Cardiac fibroblast (primary cell): ENCODE measurements at places on chromosomes 1 and 21.

DNA sequence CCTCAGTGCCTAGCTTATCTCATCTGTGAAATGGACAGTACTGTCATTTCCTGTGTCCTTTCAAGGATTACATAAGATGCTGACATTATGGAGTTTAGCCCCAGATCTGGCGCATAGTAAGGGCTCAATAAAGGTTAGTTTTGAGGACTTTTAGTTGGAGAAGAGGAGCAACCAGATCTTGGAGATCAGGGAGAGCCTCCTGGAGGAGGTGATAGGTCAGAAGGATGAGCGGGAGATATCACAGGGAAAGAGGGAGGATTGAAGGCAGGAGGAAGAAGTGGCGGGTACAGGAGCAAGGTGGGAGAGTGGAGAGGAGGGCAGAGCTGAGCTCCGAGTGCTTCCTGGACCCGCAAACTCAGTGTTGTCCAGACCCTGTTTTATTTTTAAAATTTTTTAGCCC, 17.5 kb downstream of the SLC66A1 start:
- no peak for DNase-seq

- DNase-seq: no peak
Observed at GRCh38 chr1:10686404-10687040, 109.9 kb downstream of the CASZ1 start.

GRCh38 chr1:208527156-208527555, 283.0 kb upstream of the PLXNA2 start:
- no peak for DNase-seq

GRCh38 chr1:76940571-76941335, 73.5 kb downstream of the ST6GALNAC5 start:
- DNase-seq: no peak

DNA sequence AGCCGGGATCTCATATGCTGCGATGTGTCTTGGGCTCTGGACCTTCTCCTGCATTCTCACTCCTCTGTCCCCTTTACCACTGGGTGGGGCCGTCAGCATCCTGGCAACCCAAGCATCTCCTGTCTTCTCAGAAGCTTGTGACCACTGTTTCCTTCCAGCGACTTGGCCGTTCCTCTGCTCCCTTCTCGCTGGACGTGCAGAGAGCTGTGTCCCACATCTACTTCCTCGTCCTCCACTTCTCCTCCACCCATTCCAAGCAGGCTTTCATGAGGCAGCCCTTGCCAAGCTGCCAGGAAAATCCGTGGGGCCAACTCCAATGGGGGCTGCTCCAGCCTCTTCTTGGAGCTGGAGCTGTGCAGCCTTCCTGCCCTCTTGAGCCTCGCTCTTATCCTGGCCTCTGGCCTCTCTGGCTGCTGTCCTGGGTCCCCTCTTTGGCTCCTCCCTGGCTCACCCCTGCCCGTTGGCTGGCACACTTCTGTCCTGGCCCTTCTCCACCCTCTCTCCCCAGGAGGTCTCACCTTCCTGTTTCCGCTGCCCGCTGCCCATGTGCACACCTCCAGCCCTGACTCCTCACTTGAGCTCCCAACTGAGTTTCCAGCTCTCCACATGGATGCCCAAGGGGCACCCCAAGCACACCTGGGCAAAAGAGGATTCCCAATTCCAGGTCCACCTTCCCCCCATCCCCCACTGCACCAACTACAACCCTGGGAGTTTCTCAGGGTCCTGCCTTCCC, 8.7 kb downstream of the FAM131C start:
- peak; percentile 28 for DNase-seq
